Astrocyte of the cerebellum (primary cell): ENCODE measurements at places on chromosomes 3 and 15.

DNA sequence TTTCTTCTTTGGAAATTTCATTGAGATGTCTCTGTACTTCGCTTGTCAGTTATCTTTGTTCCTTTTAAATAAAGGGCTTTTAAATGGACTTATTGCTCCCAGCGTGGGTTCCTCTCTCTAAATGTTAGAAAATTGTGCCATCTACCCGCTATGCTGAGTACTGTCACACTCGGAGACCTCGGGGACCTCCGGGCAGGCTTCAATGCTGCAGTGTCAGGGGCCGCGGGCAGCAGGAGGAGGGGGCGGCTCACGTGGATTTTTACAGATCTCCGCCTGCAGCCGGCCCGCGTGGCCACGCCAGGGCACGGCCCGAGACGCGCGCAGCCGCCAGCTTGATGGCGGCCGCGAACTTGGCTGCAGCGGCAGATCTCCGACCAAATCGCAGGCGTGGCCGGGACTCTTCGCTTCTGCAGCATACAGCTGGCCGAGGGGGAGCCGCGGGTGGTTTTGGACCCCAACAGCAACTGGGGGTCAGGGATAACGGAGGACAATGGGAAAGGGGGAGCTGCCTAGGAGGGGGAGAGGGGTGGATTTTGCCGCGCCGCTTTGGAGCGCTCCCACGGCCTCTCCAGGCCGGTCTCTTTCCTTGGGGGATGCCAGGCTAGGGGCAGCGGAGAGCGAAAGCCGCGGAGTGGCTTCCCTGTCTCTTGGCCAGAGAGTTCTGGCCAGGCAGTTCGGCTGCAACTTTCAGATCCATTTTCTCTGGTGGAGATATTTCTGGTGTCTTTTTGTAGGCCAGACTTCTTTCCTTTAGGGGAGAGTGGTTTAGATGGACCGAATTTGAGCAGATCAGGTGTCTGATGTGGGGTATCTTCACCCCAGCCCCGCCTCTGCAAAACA, 15.3 kb downstream of the NR2F2 start:
- DNase-seq, result no peak

DNA sequence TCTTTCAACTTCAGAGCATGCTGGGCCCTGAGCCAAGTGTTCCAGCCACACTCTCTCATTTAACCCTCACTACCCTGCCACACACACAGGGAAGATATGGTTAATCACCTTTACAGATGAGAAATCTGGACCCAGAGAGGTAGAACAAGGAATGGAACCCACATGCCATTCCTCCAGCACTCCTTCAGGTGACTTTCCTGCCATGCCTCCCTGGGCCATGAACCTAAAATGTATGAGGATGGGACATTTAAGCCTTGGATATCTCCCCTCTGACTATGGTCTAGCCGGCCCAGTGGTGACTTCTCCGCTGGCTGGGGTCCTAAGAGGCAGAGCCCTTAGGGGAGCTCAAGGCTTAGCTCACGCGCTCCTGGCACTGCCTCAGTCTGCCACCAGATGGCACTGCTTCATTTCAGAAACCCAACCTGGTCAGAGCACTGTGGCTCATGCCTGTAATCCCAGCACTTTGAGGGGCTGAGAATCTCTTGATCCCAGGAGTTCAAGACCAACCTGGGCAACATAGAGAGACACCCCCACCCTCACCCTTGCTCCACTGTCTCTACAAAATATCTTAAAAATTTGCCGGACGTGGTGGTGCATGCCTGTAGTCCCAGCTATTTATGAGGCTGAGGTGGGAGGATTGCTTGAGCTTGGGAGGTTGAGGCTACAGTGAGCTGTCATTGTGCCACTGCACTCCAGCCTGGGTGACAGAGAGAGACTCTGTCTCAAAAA, 2.2 kb upstream of the DCAF1 start:
- DNase-seq, result peak; percentile 63

DNA sequence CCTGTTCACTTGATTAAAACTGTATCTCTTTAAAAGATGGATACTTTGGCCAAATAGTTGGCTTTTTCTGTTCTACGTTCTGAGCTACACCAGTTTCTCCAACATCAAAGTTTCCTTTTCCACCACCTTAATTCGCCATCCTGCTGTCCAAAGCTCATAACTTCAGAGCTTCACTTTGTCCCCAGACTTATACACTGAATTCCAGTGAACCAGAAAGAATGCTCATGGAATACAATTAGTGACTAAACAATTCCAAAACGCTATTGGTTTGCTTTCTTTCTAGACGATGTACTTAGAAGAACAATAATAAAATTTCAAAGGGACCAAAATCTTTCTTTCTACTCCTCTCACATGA, 23.2 kb downstream of the GPR15 start:
- no peak for DNase-seq

DNA sequence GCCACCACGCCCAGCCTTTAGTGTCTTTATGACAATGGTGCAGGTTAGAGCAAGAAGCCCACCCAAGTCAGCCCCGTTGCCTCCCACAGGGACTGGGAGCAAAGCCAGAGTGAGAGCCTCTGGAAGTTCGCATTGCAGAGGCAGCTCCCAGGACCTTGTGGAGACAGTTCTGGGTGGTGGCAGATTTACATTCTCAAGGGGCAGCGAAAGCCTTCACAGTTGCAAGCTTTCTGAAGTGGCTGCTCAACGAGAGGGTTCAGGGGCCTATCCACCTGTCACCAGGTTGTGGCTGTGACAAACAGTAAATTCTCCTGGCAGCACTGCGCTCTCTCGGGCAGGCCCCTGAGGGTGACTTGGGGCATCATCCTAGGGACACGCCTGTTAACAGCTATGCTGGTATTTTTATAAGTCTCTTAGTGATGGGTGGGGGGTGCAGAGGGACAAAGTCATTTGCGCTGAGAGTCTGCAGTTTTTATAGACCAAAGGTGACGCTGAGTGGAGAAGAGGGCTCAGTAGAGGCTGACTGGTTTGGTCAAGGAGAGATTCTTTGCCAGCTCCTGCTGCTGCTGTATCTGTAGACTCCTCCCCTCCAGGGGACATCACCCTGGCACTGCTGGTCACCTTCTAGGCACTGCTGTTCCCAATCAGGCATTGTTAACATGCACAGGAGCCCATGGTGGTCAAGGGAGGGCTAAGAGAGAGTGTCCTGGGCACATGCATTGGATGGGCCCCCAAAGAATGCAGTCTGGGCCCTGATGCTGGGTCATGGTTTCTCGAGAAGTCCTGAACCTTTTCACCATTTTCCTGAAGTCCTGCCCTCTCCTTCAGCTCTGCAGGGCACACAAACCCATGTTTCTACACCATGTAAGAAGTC, 57.5 kb upstream of the KLF13 start:
- no peak for DNase-seq

- no peak for DNase-seq
Observed at GRCh38 chr3:34046154-34046553, 247.7 kb downstream of the PDCD6IP start.

DNA sequence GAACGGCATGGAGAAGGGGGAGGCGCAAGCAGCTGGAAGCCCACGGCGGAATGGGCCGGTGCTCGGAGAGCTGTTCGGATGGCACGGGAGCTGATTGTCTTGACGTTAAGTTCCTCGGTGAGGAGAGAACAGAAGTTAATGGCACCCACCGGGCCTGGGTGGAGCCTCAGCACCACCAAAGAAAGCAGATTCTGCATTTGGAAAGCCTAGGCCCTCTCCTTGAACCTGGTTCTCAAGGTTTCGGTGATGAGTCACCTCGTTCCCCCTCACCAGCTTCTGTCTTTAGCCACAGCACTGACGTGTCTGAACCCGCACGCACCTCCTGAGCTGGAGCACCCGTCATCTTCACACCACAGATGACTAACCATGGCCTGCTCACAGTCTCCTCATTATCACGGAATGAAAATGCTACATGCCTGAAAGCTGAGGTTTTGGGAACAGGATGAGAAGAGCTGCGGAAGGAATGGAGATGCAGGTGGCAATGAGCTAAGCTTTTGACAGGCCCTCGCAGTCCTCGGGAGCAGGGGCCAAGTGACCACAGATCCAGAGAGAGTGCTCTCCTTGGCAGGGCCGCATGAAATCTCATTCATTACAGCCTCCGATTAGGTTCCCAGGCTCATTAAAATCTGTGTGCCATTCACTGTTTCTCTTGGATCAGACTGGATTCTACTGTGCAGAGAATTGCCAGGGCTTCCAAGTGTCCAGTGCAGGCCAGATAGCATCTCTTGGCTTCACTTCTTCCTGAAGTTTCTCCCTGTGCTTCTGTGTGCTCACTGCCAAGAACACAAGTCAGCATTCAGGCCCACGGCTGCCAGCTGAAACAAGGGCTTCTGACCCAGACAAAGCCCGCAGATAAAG, 96.3 kb upstream of the DLG1 start:
- peak; percentile 100 for DNase-seq

GRCh38 chr3:73143821-73144237, 82.4 kb downstream of the EBLN2 start:
- peak; percentile 74 for DNase-seq

- DNase-seq, result no peak
Observed at GRCh38 chr3:118485693-118486092, 549.0 kb downstream of the IGSF11 start.
